ENCODE measurements at places on chromosomes 5 and 9.

DNA sequence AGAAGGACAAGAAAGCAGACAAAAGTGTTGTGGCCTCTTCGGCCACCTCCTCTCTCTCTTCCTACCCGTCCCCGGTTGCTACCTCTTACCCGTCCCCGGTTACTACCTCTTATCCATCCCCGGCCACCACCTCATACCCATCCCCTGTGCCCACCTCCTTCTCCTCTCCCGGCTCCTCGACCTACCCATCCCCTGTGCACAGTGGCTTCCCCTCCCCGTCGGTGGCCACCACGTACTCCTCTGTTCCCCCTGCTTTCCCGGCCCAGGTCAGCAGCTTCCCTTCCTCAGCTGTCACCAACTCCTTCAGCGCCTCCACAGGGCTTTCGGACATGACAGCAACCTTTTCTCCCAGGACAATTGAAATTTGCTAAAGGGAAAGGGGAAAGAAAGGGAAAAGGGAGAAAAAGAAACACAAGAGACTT is 2.4 kb downstream of the EGR1 start:
- DNase-seq: no peak

- no peak for DNase-seq
Measured at GRCh38 chr5:31361234-31361633, 167.7 kb downstream of the CDH6 start.

DNA sequence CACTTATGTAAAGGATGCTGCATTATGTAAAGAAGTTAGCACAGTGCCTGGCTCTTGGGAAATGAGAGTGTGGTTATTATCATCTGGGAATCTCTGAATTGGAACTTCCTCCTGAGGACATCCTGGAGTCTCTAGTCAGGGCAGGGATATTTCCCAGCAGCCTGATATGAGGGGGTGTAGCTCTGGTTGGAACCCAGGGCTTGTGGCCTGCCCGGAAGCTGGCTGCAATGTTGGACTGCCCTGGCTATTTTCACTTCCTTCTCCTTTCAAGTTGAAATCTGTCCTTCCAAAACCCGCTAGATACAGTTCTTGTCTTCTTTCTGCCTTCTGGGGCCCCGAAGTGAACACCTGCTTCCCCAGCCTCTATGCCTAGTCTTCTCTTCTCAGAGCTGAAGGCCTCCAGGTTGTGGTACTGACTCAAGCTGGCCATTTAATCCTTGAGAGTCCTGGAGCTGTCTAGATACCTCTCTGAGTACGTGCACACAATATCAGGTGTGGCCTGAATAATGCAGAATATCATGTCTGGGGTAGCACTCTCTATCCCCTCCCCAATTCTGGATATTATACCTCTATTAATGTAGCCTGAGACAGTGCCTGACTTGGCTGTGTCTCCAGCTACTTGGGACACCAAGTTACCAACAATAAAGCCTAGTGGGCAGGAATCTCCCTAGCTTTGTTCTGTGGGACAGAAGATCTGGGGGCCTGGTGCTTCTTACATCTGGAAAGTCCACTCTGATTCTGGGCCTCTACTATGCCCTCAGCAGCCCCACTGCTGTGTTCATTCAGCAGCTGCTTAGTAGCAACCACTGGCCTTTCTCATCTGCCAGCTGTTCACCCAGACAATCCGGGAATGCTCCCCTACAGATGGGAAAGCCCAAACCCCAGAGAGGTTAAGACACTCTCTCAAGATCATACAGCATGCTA is 45.0 kb downstream of the SLC6A7 start:
- no peak for DNase-seq

DNA sequence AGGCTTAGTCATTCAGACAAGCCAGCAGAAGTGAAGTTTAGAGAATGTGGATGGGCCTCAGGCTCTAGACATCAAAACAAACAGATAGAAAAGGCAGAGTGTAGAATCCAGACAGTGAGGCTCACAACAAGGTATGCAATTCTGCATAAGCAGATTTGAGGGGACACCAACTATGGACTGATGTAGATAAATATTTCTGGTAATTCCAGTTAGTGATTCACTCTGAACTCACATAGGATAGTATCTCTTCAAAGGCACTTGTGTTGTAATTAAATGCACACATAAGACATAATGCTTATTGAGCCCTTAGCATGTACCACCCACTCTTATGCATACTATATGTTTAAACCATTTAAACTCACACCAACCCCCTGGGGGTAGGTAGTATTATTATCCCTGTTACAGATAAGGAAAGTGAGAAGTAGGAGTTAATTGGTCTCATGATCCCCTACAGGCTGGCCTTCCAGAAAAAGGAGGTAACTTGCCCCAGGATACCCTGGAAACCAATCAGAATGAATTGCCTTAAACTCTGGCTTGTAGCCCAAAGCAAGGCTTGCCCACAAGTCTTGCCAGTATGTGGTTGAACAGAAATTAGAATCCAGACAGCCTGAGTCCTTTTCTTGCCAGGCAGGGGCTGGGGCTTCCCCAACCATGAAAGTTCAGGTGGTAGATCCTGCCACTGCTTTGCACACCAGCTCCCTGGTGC is 39.5 kb upstream of the HSPB3 start:
- no peak for DNase-seq

- DNase-seq: no peak
Measured at GRCh38 chr5:124702525-124702924, 43.9 kb downstream of the ZNF608 start.

DNA sequence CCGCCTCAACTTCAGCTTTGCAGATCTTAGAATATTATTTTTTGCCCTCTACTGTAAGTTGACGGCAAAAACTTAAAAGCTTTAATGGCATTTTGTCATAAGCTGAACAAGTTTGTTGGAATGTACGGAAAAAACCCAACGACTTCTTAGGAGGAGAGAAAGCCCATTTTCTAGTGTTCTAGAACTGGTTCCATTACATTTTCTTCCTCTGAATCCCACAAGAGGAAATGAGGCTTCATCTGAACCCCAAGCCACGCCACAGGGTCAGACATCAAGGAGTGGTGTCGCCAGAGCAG is 113.7 kb downstream of the LHFPL2 start:
- DNase-seq: no peak

- no peak for DNase-seq
Measured at GRCh38 chr5:141722266-141722665, 40.2 kb upstream of the ARAP3 start.

DNA sequence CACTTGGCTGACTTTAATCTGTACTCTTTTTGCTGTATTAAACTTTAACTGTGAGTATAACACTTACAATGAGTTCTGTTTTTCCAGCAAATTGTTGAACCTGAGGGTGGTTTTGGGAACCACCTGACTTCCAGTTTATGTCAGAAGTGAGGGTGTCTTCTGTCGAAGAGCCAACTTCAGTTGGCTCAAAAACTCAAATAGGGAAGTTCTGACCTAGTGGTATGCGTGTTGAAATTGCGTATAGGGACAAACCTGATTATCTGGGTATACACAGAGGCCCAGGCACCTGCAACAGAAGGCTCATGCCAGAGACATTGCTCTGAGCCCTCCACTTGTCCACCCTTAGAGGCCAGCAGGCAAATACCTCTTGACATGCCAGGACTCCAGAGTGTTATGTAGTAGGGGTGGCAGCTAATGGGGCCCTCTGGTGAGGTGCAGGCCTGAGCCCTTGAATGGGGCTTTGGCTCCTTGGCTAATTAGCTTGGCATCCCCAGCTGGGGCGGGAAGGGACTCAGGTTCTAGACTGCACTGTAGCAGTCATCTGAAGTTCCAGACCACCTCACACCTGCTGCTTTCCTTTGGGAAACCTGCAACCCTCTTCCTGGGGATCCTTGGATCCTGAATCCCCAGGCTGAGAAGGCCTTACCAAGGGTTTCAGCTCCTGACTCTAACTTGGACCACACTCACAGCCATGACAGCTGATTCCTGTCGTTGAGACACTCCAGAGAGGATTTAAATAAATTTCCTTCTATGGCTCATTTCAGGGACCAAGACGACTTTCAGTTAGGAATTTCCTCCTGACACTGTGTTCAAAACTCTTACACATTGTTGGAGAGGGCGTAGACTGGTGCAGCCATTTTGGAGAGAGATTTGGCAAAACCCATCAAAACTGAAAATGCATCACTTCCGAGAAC is 189.6 kb downstream of the HSPA4 start:
- no peak for DNase-seq

- no peak for DNase-seq
Measured at GRCh38 chr9:135076876-135077430, 10.5 kb upstream of the OLFM1 start.

Data from activated naive CD4-positive, alpha-beta T cell treated with anti-CD3 and anti-CD28 coated beads, Interleukin-2, amount 50 U/mL, for 16 hours (primary cell).